GM12878 (cell line): ENCODE measurements at places on chromosomes 12 and 14.

- no peak for DNase-seq
Observed at GRCh38 chr12:58532855-58533608, 387.3 kb downstream of the LRIG3 start.

GRCh38 chr14:75242546-75243273, 35.9 kb upstream of the FOS start:
- no peak for DNase-seq

- DNase-seq, result no peak
Observed at GRCh38 chr12:131753005-131753404, 42.1 kb downstream of the SFSWAP start.

DNA sequence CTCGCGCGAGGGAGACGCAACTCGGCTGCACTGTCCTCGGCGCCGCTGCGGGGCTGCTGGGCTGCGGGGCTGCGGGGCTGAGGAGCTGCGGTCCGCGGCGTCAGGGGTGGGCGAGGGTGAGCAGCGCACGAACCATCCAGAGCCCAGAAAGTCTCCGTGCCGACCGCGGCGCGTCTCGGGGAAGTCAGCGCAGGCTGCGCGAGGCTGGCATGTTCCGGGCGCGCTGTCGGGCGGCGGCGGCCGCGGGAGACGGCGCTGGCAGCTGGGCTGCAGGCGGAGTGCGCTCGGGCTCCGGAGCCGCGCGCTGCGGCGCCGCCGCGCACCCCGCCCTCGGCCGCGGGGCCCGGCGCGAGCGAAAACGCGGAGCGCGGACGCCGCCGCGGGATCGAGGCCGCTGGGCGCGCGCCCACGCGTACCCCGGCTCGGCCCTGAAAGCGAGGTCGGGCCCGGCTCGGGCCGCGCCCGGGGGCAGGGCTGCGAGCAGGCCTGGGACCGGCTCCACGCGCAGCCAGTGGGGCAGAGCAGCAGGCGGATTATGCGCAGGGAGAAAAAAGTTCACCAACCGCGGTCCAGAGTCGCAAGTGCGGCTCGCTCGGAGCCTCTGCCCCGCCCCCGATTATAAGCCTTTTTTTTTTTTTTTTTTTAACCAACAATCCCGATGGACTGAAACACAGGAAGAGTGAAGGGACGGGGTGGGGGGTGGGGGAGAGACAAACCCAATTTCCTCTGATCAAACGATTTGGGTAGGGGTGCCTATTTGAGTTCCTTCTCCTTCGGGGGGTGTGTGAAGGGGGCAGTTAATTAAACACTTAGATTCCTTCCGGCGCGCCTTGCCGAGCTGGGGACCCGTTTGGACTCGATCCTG, at the start of gene PRICKLE1:
TSS of gene PRICKLE1 (minus strand) at position 282 of the 865 bp plus-strand sequence. CDS start 117,230 bp downstream, outside the sequence.
- DNase-seq, result no peak

GRCh38 chr14:75626863-75627262, 33.8 kb downstream of the ERG28 start:
- no peak for DNase-seq

DNA sequence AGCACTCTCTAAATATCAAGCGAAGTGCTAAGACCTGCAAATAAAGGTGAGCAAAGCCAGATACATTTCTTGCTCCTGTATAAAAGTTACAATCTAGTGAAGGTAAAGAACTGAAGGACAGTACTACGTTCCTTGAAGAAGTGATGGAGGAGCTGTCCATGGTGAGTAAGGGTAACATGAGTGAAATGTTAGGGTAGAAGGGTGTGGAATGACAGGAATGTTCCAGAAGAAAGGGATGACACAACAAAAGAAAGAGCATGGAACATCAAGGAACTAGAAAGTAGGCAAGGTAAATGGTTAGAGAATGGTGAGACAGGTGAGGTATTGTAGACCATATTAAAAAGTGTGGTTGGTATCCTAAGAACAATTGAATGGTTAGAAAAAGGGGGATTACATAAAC, 272.4 kb downstream of the ACSS3 start:
- no peak for DNase-seq

- no peak for DNase-seq
Observed at GRCh38 chr12:54368025-54368708, 3.9 kb upstream of the GPR84 start.

DNA sequence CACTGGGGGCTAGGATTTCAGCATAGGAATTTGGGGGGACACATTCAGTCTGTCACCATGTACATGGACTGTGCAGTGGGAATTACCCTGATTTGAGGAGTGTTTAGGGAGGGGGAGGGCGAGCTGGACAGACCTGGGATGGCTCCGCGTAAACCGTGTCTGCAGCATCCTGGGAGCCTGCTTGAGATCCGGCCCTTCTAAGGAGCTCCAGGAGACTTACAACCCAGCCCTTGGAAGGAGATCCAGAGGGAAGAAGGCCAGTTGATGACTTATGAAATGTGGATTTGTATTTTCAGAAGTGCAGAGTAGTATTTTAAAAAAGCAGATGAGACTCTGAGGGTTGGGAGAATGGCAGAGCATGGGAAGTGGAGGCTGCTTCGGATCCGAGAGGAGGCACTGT, 153.2 kb downstream of the CACNA1C start:
- DNase-seq, result no peak

DNA sequence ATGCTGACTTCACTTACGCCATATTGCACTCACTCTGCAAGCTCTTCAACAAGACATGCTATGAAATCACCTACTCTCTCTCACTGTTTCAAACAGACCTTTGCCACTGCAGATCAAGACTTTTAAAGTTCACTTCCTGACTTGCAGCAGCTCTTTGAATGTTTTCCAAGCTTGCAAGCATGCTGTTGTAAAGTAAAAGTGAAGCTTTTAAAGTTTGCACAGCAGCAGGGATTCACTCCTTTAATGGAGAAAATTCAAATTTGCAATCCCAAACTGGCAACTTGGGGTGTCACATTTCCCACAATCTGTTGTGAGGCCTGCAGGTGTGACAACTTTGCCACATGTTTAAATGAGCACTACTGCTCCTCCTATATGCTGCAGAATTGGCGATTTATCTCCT, 270.9 kb downstream of the ALX1 start:
- DNase-seq, result no peak

DNA sequence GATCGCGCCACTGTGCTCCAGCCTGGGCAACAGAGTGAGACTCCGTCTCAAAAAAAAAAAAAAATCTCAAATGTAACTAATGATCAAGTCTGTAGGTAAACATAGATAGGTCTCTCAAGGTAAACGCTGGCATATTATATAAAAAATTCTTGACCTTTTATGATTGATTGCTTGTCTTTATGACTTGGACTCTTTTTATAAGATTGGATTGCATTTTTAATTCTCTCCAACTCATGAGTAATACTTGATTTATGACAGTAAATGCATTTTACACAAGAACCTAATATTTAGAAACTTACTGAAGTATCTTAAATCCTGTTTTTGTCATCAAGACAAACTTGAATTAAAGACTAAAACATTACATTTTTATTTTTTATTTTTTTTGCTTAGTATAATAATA, 16.1 kb downstream of the ARF6 start:
- DNase-seq, result no peak

- no peak for DNase-seq
Observed at GRCh38 chr14:69288011-69288771, 28.2 kb downstream of the GALNT16 start.

DNA sequence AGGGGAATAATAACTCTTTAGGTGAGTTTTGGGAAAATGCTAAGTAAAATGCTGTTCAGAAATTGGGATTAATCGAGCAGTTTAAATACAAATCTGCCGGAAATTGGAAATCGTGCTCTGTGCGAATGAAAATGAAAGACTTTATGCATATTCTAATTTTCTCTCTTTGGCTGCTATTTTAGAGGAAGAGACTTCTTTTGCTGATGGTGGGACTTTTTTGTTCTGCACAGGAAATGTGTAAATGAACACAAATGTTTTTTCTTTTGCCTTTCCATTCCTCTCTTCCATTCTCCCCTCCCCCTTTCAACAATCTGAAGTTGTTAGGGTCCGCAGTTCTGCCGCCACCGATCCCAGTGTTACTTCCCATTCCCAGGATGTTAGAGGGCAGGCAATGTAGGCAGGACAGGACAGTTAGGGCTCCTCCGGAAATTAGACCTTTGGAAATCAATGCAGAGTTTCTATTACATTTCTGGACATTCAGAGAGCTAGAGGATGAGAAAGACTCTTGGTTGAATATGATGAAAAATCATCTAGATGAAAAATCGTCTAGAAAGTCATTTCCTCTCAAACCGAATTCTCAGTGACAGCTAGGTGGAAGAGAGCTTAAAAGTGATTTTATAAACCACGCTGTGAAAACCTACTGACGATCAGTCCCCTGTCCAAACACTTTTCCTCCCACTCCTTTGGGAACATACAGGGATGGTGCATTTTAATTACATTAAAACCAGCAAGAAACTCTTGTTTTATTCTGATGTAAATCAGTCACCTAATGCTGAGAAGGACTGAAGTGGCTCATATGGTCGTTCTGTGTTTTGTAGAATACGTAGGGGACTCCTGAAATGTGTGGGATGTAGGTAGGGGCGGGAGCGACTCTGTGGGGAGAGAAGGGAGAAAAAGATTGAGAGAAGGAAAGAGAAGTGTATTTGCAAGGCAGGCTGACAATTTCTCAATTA, 17.8 kb downstream of the FOXG1 start:
- DNase-seq, result no peak

DNA sequence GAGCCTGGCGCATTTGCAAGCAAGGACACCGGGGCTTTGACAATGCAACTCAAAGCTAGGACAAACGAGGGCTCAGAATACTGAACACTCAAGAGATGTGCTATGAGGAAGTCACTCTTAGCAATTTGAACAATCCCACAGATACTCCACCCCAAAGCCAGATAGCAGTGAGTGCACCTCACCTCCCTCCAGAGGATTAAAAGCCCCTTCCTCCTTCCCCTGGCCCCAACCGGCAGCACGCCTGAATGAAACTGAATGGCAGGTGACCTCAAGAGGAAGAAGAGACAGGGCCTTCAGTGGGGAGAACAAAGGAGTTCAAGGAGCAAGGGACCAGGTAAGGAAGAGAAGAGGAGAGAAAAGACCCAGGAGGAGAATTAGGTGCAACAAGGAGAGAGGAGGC, 1.9 kb upstream of the KRT78 start:
- DNase-seq, result no peak

DNA sequence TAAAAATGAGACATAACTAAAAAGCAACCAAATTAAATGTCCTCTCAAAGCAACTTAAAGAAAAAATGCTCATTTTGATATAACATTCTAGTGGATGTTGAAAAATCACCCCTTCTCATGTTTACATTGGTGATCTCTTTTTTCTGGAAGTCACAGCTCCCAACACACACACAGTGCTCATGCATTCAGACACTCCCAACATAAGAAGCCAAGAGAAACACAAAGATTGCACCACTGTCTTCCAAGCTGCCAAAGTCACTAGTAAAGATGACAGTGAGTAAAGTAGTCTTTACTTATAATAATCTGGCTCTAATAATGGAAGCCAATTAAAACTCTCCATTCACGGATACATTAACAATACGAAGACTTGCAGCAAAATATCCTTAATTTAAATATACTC, 218.4 kb downstream of the NTF3 start:
- DNase-seq, result no peak

DNA sequence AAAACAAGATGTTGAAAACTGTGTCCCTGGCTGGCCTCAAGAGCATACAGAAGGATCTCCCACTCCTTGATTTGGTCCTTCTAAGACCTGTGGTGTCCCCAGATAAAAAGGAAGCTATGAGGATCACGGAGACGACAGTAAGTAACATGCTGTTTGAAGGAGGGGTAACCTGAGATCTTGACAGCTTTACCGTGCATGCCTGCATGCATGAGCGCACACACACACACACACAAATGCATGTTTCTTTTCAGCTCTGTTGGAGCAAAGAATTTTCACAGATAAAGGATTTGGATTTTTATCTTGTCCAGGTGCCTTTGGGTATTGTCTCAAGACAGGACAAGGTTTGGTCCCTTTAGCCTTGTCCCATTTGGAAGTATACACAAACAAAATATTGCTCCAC, 411.6 kb upstream of the CCDC196 start:
- no peak for DNase-seq

GRCh38 chr14:21852061-21852664, 178.5 kb upstream of the OR4E1 start:
- no peak for DNase-seq

- no peak for DNase-seq
Observed at GRCh38 chr12:57380300-57380699, 50.5 kb downstream of the R3HDM2 start.

- DNase-seq, result no peak
Observed at GRCh38 chr12:84016956-84017355, 895.6 kb downstream of the SLC6A15 start.

DNA sequence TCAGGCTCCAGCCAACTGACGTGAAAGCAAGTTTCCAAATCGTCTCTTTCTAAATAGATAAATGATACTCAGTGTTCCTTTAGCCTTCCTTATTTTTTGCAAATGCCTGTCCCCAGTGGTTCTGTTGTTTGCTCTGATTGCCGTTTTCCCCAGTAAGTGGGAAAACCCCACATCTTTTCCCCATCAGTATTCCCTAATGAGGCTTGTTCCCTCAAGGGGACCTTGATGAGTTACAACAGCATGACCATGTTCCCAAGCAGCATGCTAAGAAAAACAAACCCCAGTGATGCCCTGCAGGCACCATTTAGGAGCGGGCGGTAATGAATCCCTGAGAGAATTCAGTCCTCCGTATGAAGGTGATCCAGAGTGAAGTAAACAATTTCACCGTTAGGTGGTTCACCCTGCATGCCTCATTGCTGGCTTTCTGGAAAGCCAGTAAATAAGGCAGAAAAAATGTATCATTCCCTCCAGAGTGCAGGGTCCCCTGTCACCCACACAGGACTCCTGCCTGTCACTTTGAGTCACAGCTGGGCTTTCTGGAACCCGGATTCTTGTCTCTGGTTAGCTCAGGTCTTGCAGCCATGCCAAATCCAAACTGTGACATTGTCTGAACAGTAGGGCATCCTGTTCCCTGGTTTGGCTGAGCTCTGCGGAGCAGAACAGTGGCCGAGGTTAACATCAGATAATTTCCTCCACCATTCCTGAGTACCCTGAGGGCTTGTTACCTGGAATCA, 222.6 kb downstream of the RGS6 start:
- DNase-seq, result no peak

GRCh38 chr12:7884689-7885088, 12.0 kb upstream of the SLC2A14 start:
- no peak for DNase-seq

- DNase-seq, result no peak
Observed at GRCh38 chr12:45298721-45299692, 83.1 kb downstream of the ANO6 start.

GRCh38 chr12:119157528-119157927, 21.2 kb upstream of the HSPB8 start:
- no peak for DNase-seq

DNA sequence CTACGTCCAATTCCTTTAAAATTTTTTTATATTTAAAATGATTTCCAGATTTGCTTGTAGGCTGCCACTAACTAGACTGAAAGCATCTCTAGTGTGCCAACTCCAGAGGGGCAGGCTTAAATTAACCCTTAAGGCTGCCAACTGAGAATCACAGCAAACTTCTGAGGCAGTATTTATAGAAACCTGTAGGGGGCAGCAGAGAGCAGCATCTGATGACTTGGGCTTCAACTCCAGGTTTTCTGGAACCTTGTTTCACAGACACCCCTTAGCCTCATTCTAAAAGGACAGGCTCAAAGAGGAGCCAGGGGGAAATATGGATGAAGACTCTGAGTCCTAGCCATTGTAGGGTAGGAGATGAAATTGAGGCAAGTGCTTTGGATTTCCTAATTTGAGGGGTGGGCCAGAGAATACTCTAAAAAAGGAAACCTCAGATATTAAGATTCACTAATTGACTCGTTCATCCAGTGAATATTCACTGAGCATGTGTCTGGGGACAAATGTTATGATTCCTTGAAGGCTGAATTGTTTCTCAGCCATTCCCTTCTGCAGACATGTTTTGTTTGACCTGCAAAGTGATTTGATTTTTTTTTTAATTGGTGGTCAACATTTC, 63.3 kb upstream of the HSPB8 start:
- DNase-seq, result no peak
